ENCODE measurements at places on chromosomes 2 and 18.

DNA sequence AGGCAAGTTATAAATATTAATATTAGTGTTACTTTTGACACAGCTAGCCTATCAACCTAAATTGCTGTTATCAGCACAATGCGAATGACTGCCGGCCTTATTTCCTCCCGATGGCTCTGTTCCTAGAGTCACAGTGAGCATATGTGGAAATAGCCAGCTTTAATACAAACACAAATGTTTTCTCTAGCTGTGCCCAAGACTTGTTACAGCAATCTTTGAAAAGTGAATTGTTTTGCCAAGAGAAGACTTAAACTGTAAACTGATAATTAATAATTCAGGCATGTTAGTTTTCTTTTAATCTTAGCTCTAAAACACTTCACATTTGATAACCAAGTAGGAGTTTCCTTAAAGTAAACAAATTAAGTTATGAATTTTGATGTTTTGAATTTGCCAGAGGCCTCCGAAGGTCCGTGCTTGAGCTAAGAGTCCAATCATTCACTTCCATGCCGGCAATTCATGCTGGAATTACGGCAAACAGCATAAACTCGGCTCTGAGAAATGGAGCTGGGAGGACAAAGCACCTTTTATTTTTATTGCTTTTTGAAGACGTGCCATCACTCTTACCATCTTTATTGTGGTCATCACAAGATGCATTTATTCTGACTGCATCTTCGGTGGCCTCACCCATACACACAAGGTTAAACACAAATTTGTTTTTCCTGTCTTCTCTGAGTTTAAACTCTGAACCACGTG is 184.5 kb upstream of the CWC22 start:
- DNase-seq = no peak

DNA sequence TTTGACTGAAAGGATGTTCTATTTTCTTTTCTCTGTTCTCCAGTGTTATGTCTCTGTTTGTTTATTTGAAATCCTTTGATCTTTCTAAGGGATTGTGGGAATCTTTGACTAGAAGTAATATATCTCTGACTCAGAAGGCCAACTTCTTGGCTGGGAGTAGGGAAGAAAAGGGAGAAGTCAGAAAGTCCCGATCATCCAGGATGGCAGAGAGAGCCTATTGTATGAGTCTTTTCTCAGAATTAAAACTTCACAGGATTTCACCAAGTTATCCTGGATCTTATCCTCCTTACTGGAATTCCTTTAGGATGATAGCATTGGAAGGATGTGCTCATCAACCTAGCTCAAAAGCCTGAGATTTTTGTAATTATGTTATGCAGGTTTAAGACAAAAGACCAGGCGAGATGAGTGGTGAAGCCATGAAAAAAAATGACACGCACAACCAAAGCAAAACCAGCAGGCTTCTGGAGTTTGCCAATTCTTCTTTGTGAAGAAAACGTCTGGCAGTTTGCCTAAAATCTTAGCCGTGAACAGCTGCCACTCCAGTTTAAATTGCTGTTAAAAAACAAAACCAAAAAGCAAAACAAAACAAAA is 383.6 kb upstream of the SMIM21 start:
- DNase-seq = no peak

- DNase-seq = no peak
Observed at GRCh38 chr2:133726973-133727372, 158.7 kb upstream of the NCKAP5 start.

DNA sequence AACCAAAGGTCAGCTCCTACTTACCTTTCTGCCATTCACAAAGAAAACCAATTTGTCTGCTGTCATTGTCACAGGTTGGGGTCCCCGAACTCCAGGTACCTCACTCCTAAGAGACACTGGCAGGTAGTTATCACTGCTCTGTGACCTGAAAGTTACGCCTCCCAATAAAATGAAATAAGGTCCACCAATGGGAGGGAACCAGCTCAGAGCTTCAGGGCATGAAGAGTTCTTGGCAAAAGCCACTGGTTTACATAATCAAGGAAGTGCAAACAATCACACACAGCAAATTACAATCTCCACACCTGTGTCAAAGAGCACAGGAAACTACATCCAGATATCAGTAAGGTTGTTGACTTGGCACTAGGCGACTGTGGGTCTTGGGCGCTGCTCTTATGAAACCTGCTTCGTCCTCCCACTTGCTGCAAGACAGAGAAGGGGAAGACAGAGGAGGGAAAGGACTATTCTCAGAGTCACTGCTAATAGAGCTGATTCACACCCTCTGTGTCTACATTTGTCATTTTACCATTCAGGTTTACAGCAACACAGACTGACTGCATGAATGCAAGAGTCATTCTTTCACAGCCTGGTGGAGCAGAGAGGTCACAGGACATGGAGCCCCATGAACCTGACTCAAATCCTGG is at the start of gene XDH:
Gene XDH, minus strand, starts transcription at position 142 of the 641 bp plus-strand sequence. Its CDS starts 76 bp downstream, at position 66.
- DNase-seq = no peak

DNA sequence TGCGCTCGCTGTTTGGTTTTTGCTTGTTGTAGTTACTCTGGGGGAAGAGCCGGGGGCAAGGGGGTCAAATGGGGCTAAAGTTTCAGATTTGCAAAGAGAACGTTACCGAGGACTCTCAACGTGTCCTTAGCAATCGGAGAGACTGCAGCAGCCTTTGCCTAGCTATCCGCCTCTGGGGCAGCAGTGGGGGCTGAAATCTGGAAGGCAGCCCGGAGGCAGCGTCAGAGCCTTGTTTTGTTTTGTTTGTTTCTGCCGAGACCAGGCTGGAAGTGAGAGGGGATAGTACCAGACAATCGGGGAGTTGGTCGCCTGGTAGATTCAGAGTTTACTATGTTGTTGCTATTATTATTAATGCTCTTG is 1.2 kb downstream of the CDH20 start:
- DNase-seq = no peak

DNA sequence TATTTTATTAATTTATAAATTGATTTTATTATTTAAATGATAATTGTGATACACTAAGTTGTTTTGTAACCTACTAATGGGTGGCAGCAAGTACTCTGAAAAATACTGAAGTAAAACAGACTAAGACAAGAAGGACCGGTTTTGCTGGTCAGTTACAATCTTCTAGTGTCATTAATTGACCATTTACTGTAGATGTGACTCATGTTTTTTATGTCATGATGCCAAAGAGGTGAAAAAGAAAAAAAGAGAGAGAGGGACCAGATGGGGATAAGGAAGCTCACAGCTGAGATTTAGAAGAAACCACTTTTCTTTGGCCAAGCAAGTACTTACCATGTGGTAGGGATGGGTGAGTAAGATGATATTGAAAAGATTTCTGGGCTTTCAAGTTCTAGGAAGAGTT is 955.8 kb upstream of the LRRTM1 start:
- no peak for DNase-seq

DNA sequence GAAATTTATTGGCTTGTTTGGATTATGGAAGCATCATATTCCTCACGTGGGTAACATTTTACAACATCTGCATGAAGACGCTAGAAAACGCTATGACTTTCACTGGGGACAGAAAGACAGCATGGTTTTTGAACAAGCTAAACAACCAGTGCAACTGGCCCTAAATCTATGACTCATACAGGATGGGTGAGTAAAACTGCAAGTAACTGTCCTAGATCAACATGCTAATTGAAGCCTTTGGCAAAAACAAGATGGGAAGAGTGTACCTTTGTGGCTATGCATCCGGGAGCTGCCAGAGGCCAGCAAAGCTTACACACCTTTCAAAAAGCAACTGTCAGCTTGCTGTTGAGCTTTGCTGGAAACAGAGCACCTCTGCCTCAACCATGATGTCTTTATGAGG is 1096.0 kb upstream of the DDX18 start:
- DNase-seq = no peak

DNA sequence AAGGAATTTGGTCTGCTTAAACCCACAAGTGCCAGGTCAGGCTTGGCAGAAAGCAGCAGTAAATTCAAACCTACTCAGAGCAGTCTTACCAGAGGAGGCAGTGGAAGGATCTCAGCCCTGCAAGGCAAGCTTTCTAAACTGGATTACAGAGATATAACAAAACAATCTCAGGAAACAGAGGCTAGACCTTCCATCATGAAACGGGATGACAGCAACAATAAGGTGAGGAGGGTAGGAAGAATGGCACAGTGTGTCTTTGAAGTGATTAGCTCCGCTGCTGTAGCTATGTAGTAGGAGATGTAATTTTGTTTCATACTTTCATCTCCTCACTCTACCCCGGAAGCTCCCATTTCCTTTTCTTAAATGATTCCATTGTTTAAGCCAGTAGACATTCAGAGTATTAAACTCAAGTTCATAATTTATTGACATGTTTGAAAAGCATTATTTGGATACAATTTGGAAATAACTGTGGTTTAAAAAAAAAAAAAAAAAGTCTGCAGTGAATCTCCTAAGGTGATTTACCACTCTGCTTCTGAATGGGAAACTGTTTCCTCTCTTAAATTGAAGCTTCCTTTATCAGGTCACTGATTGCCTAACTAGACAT is 29.4 kb upstream of the DYSF start:
- DNase-seq = no peak

DNA sequence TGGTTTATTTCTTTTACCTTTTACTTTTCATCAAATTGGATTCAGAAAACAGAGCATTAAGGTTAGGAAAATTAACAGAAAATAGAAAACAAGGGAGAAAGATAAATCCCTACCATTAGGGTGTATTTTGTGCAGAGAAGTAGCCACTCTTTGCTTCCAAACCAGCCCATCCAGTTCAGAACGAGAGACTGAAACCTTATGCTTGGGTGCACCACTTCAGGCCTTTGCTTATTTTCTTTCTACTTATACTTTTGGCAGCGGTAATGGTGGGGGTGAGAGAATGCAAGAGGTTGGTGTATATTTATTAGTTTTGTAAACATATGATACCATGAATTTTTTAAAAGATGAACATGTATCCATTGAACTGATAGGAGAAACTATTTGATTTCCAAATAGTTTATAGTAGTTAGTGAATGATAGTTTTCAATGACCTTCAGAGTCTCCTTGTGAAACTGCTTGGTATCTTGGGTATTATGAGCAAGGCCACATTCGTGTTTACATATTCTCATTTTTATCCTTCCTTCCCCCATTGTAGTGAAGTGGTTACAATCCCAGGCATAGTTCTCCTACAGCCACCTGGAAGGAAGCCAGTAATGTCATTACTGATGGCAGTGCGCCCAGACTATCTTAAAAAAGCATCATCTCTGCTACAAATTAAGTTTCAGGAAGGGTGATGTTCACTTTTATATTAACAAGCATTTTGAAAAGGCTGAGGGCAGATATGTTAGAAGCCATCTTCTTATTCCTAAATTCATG is 60.8 kb downstream of the MFSD6 start:
- DNase-seq = no peak

GRCh38 chr2:65608466-65608865 is 176.1 kb upstream of the SPRED2 start:
- no peak for DNase-seq

GRCh38 chr2:25808006-25808383 is 70.3 kb downstream of the ASXL2 start:
- DNase-seq = no peak

- DNase-seq = no peak
Observed at GRCh38 chr2:110732422-110733413, at the start of gene ACOXL. Gene ACOXL (plus strand): TSS chr2:110732573. CDS start chr2:110768390, 35,817 bp downstream.

GRCh38 chr18:73717570-73717969 is 430.1 kb downstream of the FBXO15 start:
- no peak for DNase-seq

- DNase-seq = peak; percentile 27
Observed at GRCh38 chr2:72913486-72914205, 3.7 kb upstream of the EMX1 start.

DNA sequence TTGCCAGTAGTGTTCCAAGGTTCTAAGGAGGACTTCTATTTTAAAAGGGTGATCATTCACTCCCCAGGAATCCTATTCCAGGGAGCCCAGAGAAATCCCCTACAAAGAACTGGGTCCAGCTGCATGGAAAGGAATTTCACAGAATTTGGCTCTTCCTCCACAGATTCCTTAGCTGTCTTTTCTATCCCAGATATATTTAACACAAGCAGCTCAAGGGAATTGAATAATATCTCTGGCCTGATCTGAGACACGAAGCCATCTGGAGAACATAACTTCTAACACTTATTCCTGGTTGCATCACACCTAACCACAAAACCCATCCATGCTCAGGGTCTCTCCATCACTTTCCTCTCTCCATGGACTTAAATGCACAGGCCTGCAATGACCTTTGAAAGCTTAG is 306.7 kb upstream of the ACVR2A start:
- DNase-seq = no peak

DNA sequence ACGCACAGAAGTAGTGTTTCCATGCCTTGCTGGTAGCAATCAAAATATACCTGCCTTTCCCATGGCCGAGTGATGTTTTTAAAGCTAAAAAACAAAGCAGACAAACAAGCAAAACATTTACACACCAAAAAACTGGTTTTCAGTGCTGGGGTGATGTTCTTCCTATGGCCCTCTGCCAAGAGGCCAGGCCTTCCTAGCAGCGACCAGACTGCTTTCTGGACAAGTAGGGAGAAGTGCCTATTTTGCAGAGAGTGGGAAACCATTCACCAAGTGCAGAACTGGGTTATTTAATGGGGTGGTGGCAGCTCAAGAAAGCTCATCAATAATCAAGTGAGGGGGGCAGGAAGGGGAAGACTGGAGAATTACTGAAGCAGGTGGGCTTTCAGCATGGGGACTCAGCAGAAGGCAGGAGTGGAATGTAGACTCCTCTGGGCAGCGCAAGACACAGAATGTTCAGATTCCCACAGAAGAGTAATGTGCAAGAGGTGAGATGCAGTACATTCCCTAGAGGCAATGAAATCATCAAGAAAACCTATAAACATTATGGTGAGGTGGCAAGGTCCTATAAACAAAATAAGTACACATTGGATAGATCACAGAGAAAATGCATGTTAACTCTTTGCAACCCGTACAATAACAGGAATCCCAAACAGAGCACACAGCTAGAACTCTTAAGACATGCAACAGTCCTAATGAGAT is 44.0 kb downstream of the CPO start:
- DNase-seq = no peak

GRCh38 chr2:64989126-64989981 is at the start of gene SLC1A4:
Gene SLC1A4 (plus strand): TSS chr2:64989399. CDS start chr2:64989644, 245 bp downstream.
- peak; percentile 68 for DNase-seq

DNA sequence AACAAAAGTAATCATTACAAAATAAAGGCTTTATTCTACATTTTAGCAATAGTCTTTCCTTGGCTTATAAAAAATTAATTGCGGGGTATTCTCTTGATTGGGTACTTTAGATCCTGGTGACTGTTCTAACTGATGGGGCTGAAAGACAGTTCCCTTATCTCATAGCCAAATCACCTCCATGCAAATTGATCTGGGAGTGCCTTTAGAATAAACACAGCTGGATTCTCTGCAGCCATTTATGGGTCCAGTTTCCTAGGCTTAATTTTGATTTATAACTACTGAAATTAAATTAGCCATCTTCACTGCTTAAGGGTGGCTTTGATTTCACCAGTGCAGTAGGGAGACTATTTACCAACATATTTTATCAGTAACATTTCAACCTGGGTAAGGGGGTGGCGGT is 337.1 kb downstream of the NRXN1 start:
- DNase-seq = no peak

DNA sequence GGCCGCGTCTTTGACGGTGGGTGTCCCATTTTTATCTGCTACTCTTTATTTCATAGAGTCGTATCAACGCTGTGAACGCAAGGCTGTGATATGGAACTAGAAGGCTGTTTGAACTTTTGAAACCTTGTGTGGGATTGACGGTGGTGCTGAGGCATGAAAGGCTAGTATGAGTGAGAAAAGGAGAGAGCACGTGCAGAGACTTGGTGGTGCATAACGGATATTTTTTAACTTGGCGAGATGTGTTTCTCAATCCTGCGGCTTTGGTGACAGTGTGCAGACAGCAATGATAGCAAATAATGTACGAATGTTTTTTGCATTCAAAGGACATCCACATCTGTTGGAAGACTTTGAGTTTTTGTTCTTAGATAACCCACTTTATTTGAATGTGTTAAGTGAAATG is 6.2 kb downstream of the HES6 start:
- DNase-seq = no peak

All from CD8-positive, alpha-beta T cell (primary cell).